ENCODE measurements at places on chromosomes 2 and 18.

GRCh38 chr2:215887303-215887702, 126.0 kb downstream of the MREG start:
- no peak for DNase-seq

DNA sequence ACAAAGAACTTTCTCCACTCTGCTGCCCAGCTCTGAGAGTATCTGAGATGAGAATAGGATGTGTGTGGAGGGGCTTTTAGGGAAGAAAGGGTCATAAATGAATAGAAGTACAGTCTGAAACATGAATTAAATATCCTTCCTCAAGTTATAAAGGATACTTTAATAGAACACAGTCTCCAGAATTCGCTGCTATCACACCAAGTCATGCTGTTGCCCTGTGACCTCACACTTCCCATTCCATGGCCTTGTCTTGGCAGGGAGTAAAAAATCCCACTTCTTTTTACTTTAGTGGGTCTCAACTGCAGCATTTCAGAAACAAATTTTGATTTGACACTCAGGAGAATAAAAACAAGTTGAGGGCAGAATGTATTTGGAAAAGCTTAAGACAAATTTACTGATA, 3.8 kb upstream of the RPE start:
- no peak for DNase-seq

- DNase-seq = no peak
Observed at GRCh38 chr18:45416168-45416567, 199.1 kb upstream of the SLC14A2 start.

- DNase-seq = no peak
Observed at GRCh38 chr2:175676813-175677212, 325.3 kb downstream of the LNPK start.

GRCh38 chr2:128540670-128541069, 222.0 kb upstream of the HS6ST1 start:
- DNase-seq = no peak

GRCh38 chr18:8749492-8749891, 44.1 kb downstream of the MTCL1 start:
- DNase-seq = no peak

DNA sequence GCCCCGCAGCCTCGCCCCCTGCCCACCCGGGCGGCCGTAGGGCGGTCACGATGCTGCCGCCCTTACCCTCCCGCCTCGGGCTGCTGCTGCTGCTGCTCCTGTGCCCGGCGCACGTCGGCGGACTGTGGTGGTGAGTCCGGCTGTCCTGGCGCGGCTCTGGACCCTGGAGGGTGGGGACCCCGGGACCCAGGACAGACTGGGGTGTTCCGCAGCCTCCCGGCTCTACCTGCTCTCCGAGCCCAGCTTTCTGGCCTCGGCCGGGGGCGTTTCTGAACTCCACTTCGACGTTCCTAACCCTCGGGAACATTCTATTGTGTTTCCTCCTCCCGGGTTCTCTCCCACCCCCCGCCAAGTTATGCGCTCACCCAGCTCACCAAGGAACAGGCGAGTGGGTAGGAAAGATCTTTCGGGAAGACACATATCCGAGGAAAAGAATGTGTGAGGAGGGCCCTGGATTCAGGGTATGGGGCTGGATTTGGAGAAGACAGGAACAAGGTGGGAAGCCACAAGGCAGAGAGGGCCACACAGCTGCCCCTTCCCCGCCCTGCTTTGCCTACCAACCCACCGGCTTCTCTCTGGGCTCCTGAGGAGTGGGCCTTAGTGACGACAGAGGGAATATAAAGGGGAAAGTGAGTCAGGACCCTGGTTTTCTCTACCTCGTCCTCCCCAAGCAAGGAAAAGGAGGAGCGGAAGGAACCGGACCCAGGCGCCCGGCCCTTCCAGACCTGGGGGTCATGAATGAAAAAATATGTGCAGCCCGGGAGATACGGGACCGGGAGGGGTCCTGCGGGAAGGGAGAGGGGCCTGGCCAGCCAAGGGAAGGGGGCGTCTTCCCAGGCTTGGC, 605 bp downstream of the WNT6 start:
- no peak for DNase-seq

GRCh38 chr18:8895987-8896619, 190.7 kb downstream of the MTCL1 start:
- DNase-seq = no peak

DNA sequence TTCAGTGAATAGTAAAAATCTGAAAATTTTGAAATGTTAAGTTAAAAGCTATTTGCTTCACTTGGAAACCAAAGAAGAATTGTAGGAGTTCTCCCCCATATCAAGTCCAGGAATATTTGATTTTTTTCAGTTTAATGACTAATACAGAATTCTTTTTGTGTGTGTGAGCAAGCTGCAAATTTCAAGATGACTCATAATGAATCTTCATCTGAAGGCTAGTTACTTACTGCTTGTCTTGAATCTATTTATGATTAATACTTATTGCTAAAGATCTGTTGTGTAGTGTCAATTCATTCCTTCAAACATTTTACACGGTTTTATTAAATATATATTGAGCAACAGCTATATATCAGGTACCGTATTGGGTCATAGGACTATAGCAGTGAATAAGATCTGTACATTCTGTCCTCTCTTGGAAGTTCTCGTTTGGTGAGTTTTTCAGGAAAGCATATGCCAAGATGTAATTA, 47.8 kb upstream of the CAVIN2 start:
- no peak for DNase-seq

DNA sequence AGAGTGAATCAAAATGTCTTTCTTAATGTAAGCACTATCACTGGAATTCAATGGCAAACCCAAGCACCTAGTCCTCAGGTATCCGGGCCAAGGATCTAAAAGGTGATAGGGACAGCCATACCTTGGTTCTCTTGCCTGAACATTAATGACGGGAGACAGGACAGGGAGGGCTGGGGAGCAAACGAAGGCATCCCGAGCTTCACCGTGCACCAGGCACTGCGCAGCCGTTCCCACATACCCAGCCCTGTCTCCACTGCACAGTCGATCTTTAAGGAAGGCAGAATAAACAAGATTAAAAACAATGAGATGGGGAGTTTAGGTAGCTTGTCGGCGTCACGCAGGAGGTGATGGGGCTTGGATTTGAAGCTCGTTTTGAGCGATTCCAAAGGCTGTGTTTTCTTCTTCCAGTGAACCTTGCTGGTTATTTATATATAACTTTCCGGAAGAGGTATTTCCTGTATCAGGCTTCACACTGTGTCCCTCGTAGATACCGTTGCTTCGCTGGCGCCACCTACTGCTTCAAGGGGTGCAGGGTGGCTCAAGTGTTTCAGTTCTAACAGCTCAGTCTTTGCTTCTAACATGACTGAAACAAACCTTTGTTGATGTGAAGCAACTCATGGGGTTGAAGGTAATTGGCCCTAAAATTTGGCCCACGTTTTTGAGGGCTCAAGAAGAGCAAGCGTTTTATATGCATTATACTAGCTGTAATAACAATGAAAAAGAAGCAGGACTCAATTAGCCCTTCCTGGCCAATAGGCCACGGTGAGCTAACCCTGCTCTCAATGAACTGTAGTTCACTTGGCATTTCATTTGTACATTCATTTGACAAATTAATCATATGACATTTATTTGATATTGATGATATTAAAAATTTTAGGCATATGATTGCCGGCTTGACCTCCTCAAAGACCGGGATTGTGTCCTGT, 77.4 kb downstream of the DCDC2C start:
- no peak for DNase-seq

- DNase-seq = no peak
Observed at GRCh38 chr18:5463390-5463789, 80.4 kb downstream of the EPB41L3 start.

DNA sequence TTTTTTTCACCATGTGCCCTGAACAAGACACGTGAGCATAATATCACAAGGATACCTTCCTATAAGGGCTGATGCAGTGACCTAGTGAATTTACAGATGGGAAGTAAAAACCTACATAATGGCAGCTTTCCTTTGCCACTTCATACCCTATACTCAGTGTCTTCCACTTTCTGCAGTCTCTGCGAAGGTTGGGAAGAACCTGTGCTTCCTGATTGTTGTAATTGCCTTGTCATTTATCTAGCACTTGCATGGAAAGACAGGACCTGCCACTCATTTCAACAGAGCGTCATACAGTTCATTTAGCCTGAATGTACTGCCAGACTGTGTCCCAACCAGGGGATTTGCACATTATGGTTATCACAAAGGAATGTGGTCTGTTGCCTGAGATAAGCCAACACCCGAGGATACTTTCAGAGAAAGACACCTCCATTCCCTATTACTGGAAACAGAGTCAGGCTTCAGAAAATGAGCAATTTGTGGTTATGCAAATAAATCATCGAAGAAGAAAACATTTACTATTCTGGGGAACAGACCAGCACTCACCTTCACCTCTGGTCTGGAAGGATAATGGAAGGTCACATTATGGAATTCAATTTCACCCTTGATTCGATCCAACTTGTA, 55.0 kb downstream of the ABCB11 start:
- DNase-seq = no peak

DNA sequence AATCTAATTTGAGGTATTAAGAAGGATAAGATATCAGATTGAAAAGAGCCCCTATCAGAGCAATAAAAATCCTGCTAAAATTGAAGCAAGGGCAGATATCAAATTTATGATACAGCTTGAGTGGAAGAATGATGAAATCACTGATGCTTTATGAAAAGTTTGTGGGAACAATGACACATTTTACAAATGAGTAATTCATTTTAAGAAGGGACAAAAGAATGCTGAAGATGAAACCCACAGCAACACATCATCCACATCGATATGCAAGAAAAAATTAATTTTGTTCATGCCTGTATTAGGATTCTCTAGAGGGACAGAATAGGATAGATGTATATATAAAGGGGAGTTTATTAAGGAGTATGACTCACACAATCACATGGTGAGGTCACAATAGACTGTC, 355.6 kb upstream of the GYPC start:
- DNase-seq = no peak

DNA sequence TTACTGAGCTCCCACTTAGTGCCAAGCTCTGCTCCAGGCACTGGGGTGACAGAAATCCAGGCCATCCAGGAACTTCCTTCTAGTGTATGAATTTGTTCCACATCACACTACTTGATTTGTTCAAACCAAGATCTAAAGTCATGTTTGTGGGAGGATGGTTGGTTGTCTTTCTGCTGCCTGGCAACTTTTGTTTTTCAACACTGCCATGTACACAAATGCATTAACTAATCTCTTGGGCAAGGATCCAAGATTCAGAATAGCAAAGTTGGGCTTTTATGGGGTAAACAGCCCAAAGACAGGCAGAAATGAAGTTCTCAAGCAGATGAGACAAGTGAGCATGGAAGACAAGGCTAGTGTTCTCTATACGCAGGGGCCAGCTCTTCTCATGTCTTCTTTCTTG, 53.4 kb upstream of the PROKR1 start:
- no peak for DNase-seq

GRCh38 chr2:210445116-210445707, 31.3 kb downstream of the LANCL1 start:
- no peak for DNase-seq

DNA sequence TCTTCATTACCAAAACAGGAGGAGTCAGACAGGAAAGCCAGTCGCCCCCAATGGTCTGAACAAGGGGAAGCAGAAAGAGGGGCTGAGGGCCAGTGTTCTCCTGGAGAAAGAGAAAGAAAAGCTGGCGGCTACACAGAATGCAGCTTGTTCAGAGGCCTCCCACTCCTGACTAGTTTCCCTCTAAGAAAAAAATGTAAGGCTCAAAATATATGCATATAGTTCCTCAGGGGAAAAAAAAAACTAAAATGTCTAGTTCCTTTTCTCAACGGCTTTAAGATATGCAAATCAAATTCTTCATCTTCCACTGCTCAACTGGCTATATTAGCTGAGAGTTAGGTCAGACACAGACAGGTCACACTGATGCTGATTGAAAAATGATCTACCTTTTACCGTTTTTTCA, 18.6 kb downstream of the MBOAT2 start:
- DNase-seq = no peak

GRCh38 chr2:8693157-8693821, 11.4 kb downstream of the ID2 start:
- no peak for DNase-seq

GRCh38 chr18:48687346-48688042, 148.7 kb downstream of the CTIF start:
- DNase-seq = no peak

GRCh38 chr2:49067971-49068370, 86.3 kb downstream of the FSHR start:
- no peak for DNase-seq

- no peak for DNase-seq
Observed at GRCh38 chr18:59878644-59879043, 21.2 kb upstream of the PMAIP1 start.

- DNase-seq = no peak
Observed at GRCh38 chr2:158810731-158811460, 15.8 kb downstream of the DAPL1 start.

GRCh38 chr2:120735746-120736170, at the start of gene GLI2:
Gene GLI2, plus strand, starts transcription at chr2:120735868. Its CDS starts 61,453 bp downstream, at chr2:120797321.
- DNase-seq = no peak

GRCh38 chr2:23720705-23721453, 206.0 kb downstream of the ATAD2B start:
- no peak for DNase-seq

- no peak for DNase-seq
Observed at GRCh38 chr2:41880561-41881243, 167.1 kb upstream of the PKDCC start.

GRCh38 chr2:10086950-10087349, 6.7 kb upstream of the CYS1 start:
- DNase-seq = no peak

GRCh38 chr2:157692768-157693167, 64.1 kb upstream of the ACVR1C start:
- DNase-seq = no peak

GRCh38 chr2:69789772-69790600, 39.5 kb upstream of the GMCL1 start:
- no peak for DNase-seq

- no peak for DNase-seq
Observed at GRCh38 chr2:105396254-105397024, 2.4 kb downstream of the FHL2 start.

- no peak for DNase-seq
Observed at GRCh38 chr2:134139611-134140010, 114.3 kb upstream of the MGAT5 start.

DNA sequence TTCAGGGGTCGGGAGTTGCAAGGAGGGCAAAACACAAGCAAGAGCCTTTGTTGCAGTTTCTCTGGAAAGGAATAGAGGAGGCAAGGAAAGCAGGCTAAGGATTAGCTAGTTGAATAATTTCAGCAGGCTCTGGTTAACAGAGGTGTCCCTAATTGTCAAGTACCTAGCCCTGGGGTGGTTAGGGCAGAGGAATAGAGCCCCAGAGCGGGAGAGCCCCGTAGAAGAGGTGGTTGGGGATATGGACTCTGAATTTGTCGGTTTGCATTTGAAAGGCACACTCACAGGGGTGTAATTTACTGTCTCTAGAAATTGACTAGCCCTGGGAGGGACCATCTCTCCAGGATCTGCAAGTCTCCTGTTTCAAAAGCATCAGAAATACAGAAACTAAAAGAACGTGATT, 1030.2 kb downstream of the TMEM182 start:
- DNase-seq = no peak

GRCh38 chr18:8799596-8800441, 94.5 kb downstream of the MTCL1 start:
- no peak for DNase-seq

- DNase-seq = no peak
Observed at GRCh38 chr2:64054161-64054915, 35.1 kb upstream of the VPS54 start.

Data from anterior cingulate cortex (tissue), 58 donors.